ENCODE measurements at places on chromosomes 4 and X. TPM values are rescaled to one million over a fixed set of nuclear protein-coding genes. Genes with fewer than 3 reads are reported as not detected.

The EREG gene
- 2.7 TPM for total RNA-seq

The NDNF gene
- total RNA-seq: 0.35 TPM

The ARX gene
- total RNA-seq: 0.20 TPM

The ETFDH gene
- 38.9 TPM for total RNA-seq

The SPANXN4 gene
- 34.8 TPM for total RNA-seq

The C4orf36 gene
- total RNA-seq: 0.20 TPM

The GSX2 gene
- total RNA-seq: not detected

The N4BP2 gene
- 8.8 TPM for total RNA-seq

The PCDH11X gene
- total RNA-seq: 8.3 TPM

The CXCL6 gene
- not detected for total RNA-seq

The RAB33A gene
- total RNA-seq: not detected

The IGFBP7 gene
- 4.3 TPM for total RNA-seq

The GLRB gene
- total RNA-seq: 14.7 TPM

The NDUFA1 gene
- 194 TPM for total RNA-seq

The MAGEE1 gene
- total RNA-seq: 1.4 TPM

The BMPR1B gene
- 0.20 TPM for total RNA-seq

The ADAM29 gene
- not detected for total RNA-seq

The IL13RA2 gene
- total RNA-seq: 24.5 TPM

The FGB gene
- total RNA-seq: 0.61 TPM

The FAM9B gene
- not detected for total RNA-seq

The RHOXF2 gene
- not detected for total RNA-seq

The DCAF12L2 gene
- 1.3 TPM for total RNA-seq

The UNC5C gene
- 0.02 TPM for total RNA-seq

The SSX2 gene
- not detected for total RNA-seq

The RHOXF1 gene
- total RNA-seq: not detected

The RIBC1 gene
- total RNA-seq: 1.5 TPM

The FGF5 gene
- not detected for total RNA-seq

The ZNF182 gene
- total RNA-seq: 4.4 TPM

The TIMM17B gene
- 102 TPM for total RNA-seq

The FTHL17 gene
- total RNA-seq: not detected

The PDLIM3 gene
- 7.8 TPM for total RNA-seq

The USP17L30 gene
- total RNA-seq: not detected

The SERPINA7 gene
- total RNA-seq: not detected

The MND1 gene
- 33.6 TPM for total RNA-seq

The DRP2 gene
- total RNA-seq: 0.35 TPM
